ENCODE measurements at places on chromosomes 4 and X. TPM values are rescaled to one million over a fixed set of nuclear protein-coding genes. Genes with fewer than 3 reads are reported as not detected.

Gene PGM2
- total RNA-seq, result 36.7 TPM

Gene CFP
- total RNA-seq, result 0.81 TPM

Gene FAAH2
- total RNA-seq, result 0.09 TPM

Gene CXCL11
- 0.66 TPM for total RNA-seq

Gene CXCL5
- total RNA-seq, result 0.19 TPM

Gene GASK1B
- 99.3 TPM for total RNA-seq

Gene MTNR1A
- not detected for total RNA-seq

Gene CCNQ
- 40.9 TPM for total RNA-seq

Gene MAGEA3
- not detected for total RNA-seq

Gene SLC49A3
- 3.3 TPM for total RNA-seq

Gene FGFBP2
- not detected for total RNA-seq

Gene PPP4R3C
- total RNA-seq, result not detected

Gene PPP1R2C
- total RNA-seq, result not detected

Gene TLR6
- total RNA-seq, result 1.1 TPM

Gene RAB40AL
- 0.36 TPM for total RNA-seq

Gene ZNF157
- total RNA-seq, result not detected

Gene ZNF674
- total RNA-seq, result 5.2 TPM

Gene TMEM35A
- total RNA-seq, result 1.8 TPM

Gene ZDHHC15
- not detected for total RNA-seq

Measured in endothelial cell of coronary artery (primary cell).